Stimulated activated naive B cell treated with anti-CD40 and anti-IgM and Interleukin-4, amounts not matched to agents 10 μg/mL and 1 μg/mL and 100 μg/mL, for 72 hours (primary cell): ENCODE measurements at places on chromosomes 6 and 20.

DNA sequence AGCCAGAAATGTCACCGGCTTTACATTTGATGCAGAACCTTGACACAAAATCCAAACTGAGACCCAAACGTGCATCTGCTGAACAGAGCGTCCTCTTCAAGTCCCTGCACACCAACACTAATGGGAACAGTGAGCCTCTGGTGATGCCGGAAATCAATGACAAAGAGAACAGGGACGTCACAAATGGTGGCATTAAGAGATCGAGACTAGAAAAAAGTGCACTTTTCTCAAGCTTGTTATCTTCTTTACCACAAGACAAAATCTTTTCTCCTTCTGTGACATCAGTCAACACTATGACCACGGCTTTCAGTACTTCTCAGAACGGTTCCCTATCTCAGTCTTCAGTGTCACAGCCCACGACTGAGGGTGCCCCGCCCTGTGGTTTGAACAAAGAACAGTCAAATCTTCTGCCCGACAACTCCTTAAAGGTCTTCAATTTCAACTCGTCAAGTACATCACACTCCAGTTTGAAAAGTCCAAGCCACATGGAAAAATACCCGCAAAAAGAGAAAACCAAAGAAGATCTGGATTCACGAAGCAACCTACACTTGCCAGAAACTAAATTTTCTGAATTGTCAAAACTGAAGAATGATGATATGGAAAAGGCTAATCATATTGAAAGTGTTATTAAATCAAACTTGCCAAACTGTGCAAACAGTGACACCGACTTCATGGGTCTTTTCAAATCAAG is 108.4 kb downstream of the RTN4IP1 start:
- DNase-seq, result peak; percentile 77

GRCh38 chr6:157615420-157615769 is 207.7 kb upstream of the SNX9 start:
- DNase-seq, result no peak

DNA sequence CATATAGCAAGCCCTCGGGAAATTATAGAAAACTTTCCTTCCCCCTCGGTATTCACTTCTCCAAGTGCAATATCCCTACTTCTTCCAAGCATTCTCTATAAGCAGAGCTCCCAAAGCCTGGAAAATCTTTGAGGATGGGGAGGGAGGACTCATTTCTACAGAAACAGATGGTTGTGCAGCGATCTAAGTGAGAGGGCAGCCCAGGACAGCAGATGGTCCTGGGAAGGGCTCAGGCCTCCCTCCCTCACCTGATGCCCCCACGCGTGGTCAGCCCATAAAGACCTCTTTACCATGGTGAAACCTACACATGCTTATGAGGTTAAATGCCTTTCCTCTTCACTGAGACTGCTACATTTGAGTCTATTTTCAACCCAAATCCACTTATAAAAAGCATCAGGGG is 319.6 kb upstream of the QKI start:
- DNase-seq, result no peak

- no peak for DNase-seq
Measured at GRCh38 chr6:119950681-119951080, 601.1 kb upstream of the MAN1A1 start.

DNA sequence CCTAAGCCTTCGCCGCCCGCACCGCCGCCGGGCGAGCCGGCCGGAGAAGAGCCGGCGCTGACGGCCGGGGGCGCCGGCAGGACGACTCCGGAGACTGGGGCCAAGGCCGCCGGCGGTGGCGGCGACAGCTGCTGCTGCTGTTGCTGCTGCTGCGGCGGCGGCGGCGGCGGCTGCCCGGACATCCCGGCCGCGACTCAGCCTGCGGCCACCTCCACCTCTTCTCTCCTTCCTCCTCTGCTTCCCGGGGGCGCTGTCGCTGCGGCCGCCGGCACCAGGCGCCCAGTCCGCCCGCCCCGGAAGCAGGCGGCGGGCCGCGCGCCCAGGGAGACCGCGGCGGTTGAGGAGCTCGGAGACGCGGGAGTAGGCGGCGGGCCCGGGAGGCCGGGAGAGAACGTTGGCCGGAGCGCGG is 307 bp downstream of the RANBP9 start:
- DNase-seq, result no peak

DNA sequence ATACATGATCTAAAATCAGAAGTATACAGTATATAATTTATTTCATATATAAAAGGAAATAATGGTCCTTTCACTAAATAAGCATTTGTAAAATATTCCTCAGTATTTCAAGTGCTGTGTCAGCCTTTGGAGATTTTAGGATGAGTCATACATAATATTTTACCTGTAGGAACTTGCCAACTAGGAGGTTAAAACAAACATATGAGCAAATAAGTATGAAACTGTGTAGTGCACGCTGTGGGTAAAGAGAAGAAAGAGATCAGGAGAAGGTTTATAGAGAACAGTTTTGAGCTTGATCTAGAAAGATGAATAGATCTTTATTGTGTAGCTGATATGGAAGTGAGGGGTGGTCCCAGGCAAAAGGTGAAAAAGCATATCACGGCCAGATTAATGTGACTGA is 169.9 kb upstream of the RNF217 start:
- no peak for DNase-seq

- DNase-seq, result no peak
Measured at GRCh38 chr6:126210398-126211075, 129.4 kb upstream of the CENPW start.

GRCh38 chr20:9070304-9070703 is 1.4 kb downstream of the PLCB4 start:
- DNase-seq, result no peak

GRCh38 chr20:25064561-25065071 is 6.7 kb upstream of the ACSS1 start:
- DNase-seq, result no peak

- DNase-seq, result no peak
Measured at GRCh38 chr6:21523652-21524051, 69.9 kb upstream of the SOX4 start.

- no peak for DNase-seq
Measured at GRCh38 chr6:3328796-3329195, 70.0 kb downstream of the PSMG4 start.

DNA sequence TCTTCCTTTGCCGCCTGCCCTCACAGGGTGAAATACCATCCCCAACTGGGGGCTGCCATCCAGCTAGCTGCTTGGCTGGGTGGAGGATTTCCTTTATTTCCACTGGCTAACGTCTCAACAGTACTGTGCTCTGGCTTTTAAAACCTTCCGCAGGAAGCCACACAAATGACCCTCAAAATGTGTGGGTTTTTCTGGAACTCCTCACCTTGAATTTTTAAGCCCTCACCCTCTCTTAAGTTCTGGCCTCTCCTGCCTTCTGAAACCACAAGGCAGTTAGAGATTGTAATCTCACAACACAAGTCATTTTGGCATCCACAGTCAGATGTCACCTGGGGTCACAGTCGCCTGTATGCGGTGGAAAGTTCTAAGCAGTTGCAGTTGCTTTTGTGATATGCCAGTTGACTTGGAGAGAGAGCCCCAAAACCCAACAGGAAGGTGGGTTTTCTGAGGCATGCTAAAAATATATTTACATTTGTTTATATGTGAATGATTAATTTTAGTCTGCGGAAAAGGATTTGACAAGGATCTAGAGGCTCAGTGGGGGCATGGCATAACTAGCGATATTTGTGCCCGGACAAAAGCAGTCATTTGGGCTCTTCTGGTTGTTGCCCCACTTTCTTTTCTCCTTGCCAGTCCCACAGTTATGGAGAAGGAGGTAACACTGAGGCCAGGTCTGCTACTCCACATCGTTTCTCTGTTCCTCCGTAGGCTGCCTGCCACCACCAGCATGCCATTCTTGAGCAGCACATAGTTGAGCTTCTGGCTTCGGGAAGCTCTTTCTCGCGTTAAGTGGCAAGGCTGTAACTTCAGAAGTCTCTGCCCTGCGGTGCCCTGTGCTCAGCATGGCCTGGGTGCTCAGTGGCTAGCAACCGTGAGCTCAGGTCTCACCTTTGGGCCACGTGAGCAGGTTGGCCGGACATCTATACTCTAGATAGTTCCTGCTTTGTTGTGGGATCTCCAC is 335.3 kb downstream of the CD83 start:
- DNase-seq, result peak; percentile 50

DNA sequence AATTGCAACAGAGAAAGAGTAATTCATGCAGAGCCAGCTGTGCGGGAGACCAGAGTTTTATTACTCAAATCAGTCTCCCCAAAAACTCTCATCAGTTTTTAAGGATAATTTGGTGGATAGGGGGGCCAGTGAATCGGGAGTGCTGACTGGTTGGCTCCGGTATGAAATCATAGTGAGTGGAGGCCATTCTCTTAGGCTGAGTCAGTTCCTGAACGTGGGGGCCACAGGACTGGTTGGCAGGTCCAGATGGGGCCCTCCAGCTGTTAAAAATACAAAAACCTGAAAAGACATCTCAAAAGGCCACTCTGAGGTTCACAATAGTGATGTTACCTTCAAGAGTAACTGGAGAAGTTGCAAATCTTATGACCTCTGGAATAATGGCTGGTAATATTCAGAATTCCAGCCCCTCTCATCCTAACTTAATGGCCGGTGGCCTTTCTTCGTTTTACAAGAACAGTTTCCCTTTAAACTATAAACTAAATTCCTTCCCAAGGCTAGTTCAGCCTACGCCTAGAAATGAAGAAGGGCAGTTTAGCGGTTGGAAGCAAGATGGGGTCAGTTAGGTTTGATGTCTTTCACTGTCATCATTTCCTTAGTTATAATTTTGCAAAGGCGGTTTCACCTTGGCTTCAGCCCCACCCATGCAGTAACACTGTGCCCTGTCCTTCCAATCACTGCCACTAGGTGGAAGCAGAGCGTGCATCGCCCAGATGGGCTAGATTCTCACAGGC is 6.8 kb upstream of the MICA start:
- DNase-seq, result peak; percentile 80

- DNase-seq, result no peak
Measured at GRCh38 chr6:161161889-161162624, 111.8 kb downstream of the AGPAT4 start.

GRCh38 chr20:17380801-17381200 is 150.4 kb downstream of the BFSP1 start:
- no peak for DNase-seq

DNA sequence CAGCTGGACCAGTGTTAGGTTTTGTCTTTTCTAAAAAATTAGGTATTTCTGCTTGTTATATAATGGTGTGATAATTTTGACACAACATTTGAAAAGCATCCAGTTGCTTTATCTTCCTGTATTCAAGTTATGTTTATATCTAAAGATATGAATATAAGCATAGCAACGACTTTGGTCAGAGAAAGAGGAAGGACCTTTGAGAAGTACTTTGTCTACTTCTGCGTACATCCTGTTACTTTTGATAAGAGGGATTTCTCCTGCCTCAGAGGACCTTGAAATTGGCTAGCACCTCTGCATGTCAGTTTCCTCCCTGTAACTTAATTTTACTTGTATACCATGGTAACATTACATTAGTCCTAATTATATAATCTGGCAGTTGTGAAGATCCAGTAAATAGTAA is 24.8 kb downstream of the PHF20 start:
- DNase-seq, result no peak

- no peak for DNase-seq
Measured at GRCh38 chr6:11971154-11971553, 41.0 kb upstream of the HIVEP1 start.

DNA sequence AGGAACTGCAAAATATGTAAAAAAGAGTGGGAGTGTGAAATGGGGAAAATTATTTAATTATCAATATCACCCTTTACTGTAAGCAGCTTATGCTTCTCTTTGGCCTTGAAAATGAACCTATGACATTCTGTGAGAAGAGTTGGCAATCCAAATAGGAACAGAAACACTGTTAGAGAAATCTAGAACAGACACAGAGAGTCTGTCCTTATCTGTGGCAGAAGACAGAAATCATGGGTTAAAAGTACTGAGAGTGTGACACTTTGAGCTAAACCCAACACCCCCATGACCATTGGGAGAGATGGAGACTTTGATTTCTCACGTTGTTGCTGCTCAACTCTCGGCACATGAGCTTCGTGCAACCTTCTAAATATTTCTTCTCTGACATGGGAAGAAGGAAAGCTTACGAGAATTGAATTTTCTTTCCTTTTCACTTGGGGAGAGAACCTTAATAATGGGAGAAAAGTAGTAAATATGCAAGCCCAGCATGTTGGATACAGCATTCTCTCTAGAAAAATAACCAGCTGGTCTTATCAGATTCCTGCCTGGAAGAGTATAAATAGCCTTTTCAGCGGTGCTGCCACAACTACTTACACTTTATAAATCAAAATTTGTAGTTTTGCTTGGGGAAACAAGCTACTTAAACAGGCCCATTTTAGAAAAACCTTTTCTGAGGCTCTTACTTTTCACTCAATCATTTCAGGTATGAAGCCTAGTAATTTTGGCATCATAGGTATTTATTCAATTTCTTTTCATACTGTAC is 49.4 kb upstream of the NOX3 start:
- no peak for DNase-seq

GRCh38 chr20:47691625-47692024 is 93.7 kb downstream of the SULF2 start:
- no peak for DNase-seq

GRCh38 chr20:6766433-6766832 is 1.1 kb upstream of the BMP2 start:
- no peak for DNase-seq

DNA sequence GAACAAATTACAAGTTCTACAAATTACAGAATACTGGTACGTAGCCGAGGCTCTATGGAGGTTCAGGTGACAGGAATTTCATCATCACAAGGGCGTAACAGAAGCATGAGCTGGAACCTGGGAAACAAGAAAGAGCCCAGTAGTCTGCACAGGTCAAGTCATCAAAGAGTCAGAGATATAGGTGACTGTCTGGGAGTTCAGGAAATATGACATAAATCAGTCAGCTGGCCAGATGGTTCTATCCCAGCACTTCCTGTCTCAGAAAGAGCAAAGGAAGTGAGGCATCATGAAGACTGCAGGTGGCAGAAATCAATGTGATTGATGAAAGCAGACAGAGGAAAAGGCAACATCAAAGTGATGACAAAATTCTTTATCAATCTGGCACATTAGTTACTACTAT is 23.3 kb downstream of the MYCT1 start:
- DNase-seq, result no peak

DNA sequence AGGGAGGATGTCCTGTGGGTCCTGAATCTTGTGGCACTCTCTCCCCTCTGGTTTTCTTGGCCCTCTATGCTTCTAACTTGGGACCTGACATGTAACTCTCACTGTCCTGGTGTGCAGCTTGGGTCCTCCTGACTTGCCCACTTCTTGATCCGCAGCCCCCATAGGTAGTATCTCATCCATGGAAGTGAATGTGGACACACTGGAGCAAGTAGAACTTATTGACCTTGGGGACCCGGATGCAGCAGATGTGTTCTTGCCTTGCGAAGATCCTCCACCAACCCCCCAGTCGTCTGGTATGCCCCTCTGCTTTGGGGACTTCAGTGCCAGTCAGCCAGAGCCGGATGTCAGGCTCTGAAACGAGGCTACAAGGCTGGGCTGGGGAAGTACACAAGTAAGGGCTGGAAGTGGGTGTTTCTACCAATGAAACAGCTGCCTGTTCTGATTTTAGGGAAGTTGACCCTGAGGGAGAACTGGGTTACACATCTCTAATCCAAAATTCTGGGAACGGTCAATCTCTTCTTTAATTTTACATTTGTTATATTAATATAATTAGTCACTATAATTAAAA is 641 bp downstream of the DBNDD2 start:
- no peak for DNase-seq
